ENCODE measurements at places on chromosomes 5 and 9. TPM values are rescaled to one million over a fixed set of nuclear protein-coding genes. Genes with fewer than 3 reads are reported as not detected.

GRCh38 chr5:158933494-158934318 is 166.0 kb downstream of the EBF1 start:
- DNase-seq: no peak

GRCh38 chr5:180345781-180346180 is 7.4 kb downstream of the GFPT2 start:
- no peak for DNase-seq

DNA sequence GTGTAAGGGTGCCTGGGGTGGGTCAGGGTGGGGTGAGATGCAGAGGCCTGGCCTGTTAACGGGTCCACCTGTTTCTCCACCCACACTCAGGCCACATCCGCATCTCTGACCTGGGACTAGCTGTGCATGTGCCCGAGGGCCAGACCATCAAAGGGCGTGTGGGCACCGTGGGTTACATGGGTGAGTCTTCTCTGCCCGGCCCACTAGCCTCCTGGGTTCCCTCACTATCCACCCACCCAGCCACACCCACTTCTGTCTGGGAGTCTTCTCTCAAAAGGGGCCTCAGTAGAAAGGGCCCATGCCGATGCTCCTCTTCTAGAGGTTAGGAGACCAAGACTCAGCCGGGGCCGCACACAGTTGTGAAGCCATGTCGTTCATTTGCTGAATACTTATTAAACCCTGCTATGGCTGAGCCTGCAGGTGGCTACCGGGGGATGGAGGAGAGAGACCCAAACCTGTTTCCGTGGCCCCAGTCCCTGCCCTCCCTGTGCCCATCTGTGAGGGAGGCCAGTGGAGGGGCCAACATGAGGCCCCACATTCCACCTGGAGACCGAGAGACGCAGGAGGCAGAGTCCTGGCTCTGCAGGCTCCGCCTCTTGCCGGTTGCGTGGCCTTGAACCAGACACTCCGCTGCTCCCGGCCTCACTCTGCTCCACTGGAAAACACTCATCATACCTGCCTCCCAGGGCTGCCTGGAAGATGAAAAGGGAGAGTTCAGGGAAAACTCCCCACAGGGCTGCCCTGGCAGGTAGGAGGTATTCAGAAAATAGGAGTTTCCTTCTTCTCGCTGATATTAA is 8.7 kb downstream of the GRK6 start:
- no peak for DNase-seq

DNA sequence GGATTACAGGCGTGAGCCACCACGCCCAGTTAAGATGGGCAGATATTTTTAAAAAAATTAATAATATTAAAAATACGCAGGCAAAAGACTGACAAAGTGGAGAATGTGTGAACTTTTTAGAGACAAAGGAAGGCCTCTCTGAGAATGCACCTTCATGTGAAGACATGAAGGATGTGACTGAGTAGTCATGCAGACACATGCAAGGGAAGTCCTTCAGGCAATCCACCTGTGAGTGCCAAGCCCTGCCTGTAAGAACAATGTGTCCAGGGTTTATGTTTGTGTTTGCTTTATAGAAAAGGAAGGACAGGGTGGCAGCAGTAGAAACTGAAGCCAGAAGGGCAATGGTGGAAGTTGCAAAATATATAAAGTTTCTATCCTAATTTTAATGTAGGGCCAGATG is 169.2 kb downstream of the EDIL3 start:
- no peak for DNase-seq

DNA sequence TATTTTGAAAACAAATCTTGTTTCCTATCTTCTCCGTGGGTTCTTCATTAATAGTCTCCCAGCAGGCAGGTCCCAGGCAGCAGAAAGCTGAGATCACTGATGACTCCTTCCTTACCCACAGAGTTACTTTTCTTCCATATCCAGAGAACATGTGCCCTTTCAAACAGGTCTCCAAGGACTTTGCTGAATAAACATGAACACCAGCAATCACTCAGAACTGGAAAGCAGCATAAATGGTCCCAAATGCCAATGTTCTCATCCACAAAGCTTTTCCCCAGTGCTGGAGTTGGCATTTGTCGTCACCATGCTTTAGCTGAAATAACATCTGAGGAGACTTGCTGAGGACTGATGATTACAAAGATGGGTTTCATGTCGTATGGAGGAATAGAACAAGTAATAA is 134.0 kb downstream of the YIPF5 start:
- no peak for DNase-seq

- DNase-seq: no peak
Observed at GRCh38 chr9:134374301-134375010, 48.2 kb downstream of the RXRA start.

- no peak for DNase-seq
Observed at GRCh38 chr5:22554475-22554874, 298.7 kb downstream of the CDH12 start.

DNA sequence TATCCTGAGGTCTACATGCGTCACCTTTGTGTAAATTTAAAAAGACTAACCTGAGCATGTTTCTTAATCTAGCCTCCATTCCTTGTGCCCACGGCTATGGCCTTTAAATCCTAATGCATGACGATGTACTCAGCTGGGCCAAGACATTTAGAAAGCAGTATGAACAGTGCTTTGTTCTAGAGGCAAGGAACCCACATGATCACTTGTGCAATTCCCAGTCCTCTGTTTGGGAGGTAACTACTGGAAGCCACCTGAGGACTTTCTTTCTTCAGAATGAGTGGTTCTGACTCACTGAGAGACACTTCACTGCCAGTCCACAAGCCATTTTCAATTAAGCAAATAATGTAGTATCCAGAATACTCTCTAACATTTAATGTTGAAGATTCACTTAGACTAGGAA is 181.3 kb downstream of the RAB3C start:
- DNase-seq: no peak

OMD gene
- not detected for total RNA-seq

SLC34A3 gene
- total RNA-seq: 0.09 TPM

ACSL6 gene
- not detected for total RNA-seq

DRD1 gene
- total RNA-seq: 0.23 TPM

TUSC1 gene
- total RNA-seq: 1.9 TPM

CCNJL gene
- total RNA-seq: 12.5 TPM

ZNF454 gene
- total RNA-seq: not detected

PCDHGB1 gene
- total RNA-seq: 1.5 TPM

All from astrocyte (in vitro differentiated cells and primary cell).